ENCODE measurements at places on chromosomes 1 and 21. TPM values are rescaled to one million over a fixed set of nuclear protein-coding genes. Genes with fewer than 3 reads are reported as not detected.

E2F2 gene
- total RNA-seq, result 32.9 TPM

ICOSLG gene
- total RNA-seq, result 4.9 TPM

MEX3A gene
- total RNA-seq, result 3.7 TPM

IGSF3 gene
- 21.4 TPM for total RNA-seq

ADORA1 gene
- total RNA-seq, result 0.42 TPM

SLFNL1 gene
- 0.30 TPM for total RNA-seq

EDN2 gene
- 13.5 TPM for total RNA-seq

PEX19 gene
- total RNA-seq, result 59.3 TPM

BMP8B gene
- 4.9 TPM for total RNA-seq

GSTM5 gene
- total RNA-seq, result 3.0 TPM

RUNX1 gene
- total RNA-seq, result 21.3 TPM

PALMD gene
- 2.2 TPM for total RNA-seq

CD53 gene
- 7.4 TPM for total RNA-seq

CFHR3 gene
- not detected for total RNA-seq

CFHR2 gene
- 0.27 TPM for total RNA-seq

All from colonic mucosa (tissue), 4 donors.